ENCODE measurements at places on chromosomes 2 and 18. TPM values are rescaled to one million over a fixed set of nuclear protein-coding genes. Genes with fewer than 3 reads are reported as not detected.

The GRHL1 gene
- polyA plus RNA-seq, result 7.3 TPM

The UNC80 gene
- 2.8 TPM for polyA plus RNA-seq

DNA sequence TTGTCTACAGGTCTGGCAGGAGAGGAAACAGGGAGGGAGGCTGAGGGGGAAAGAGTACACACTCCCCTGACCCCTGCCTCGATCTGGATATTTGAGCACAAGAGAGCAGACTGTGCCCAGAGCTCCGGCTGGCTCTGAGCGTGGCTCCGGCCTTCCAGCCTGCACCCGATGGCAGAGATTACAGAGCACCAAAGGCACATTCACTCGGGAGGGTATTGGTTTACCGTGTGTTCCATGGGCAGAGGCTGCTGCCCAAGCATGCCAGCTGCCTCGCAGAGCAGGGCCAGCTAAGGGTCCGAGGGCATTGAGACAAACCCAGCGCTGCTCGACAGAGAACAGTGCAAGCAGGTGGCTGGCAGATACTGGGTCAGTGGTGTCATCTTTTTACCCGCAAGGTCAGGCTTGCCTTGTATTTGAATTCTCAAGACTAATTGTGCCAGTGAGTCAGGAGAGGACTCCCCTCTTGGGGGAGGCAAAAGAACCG lies 132.2 kb downstream of the TNS1 start:
- no peak for DNase-seq

DNA sequence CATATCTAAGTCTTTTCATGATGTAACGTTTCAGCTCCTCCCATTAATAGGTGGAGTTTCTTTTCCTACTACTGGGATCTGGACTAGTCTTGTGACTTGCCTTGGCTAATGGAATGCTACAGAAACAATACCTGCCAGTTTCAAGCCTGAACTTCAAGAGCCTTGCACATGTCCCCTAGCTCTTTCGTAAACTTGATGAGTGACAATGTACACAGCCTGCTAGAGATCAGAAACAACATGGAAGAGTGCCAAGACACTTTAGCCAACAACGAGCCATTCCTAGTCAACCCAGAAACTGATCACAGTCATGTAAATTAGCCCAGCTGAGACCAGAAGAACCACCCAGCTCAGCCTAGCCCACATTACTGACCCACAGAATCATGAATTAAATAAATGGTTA lies 24.8 kb upstream of the STK39 start:
- no peak for DNase-seq

GRCh38 chr2:233346930-233347329 lies 7.4 kb upstream of the DGKD start:
- DNase-seq, result no peak

GRCh38 chr2:86488561-86489250 lies 47.5 kb downstream of the KDM3A start:
- no peak for DNase-seq

GRCh38 chr2:207238831-207239701 lies 73.3 kb upstream of the KLF7 start:
- no peak for DNase-seq

Measured in left renal cortex interstitium (tissue), 4 donors.